Activated CD4-positive, alpha-beta memory T cell treated with anti-CD3 and anti-CD28 coated beads for 36 hours (primary cell): ENCODE measurements at places on chromosomes 16 and 17.

- no peak for DNase-seq
Observed at GRCh38 chr16:11049396-11050059, 105.2 kb downstream of the CLEC16A start.

DNA sequence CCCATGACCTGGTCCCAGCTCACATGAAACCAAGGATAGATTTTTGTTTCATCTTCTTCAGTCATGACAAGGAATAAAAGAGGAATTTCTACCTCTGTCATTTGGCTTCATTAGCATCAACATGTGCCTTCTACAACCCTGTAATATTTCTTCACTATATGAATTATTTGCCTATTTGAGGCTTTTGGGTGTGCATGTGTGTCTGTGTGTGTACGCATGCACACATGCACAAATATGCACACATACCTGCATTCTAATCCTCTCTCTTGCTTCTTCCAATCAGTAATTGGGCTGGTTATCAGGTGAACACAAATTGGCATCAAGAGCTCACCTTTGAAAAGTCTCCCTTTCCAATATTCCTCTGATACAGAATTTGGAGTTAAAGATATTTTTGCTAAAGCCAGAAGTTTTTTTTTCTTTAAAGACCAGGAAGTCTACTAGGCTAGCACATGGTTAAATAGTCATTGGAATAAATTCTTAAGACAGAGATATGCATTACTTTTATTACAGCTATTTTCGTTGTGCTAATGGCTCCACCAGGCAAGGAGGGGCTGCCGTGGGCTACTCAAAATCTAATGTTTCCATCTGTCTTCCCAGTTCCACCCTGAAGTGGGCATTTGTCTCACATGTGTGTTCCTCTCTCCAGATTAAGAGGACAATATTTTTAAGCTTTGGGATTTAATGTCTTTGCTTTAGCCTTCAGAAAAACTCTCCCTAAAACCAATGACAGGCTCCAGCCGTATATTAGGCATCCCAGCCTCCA, 547.2 kb upstream of the CDH5 start:
- no peak for DNase-seq

- DNase-seq = no peak
Observed at GRCh38 chr17:42284024-42284369, 4.3 kb upstream of the STAT5A start.

GRCh38 chr17:45948881-45949624, 50.0 kb upstream of the STH start:
- peak; percentile 79 for DNase-seq

DNA sequence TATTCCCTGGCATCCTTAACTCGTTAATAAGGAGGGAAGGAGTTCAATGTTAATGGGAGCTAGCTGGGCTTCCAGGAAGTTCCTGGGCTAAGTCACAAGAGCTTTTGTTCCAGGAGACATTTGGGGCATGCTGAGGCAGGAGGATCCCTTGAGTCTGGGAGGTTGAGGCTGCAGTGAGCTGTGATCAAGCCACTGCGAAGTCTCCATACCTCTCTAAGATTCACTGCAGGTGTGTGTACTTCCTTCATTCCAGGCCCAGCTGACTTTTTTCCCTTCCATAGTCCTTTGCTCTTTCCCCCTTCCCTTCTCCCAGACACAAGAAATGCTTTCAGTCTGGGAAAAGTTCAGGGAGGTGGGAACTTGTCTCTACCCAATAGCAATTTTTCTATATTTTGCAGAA, 489.8 kb downstream of the NPIPA7 start:
- no peak for DNase-seq

DNA sequence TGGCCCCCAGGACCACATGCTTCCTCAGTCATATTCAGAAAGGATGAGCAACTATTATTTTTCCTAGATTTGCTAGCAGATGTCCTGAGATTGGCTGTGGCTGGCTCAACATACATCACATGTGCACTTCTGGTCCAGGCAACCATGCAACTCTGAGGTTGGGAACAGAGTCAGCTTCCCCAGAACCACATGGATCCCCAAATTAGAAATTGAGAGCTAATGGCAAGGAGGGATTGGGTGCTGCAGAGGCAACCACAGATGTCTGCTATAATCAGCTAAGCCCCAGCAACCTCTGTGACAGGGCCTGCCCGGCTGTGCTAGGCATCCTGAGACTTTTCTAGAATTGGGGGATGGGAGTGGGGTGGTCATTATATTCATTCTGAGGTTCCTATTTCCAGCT, 33.8 kb upstream of the CLEC18A start:
- no peak for DNase-seq

- DNase-seq = no peak
Observed at GRCh38 chr17:77564278-77564920, 394.1 kb upstream of the TNRC6C start.

GRCh38 chr16:49346459-49346858, 27.1 kb upstream of the C16orf78 start:
- DNase-seq = no peak

DNA sequence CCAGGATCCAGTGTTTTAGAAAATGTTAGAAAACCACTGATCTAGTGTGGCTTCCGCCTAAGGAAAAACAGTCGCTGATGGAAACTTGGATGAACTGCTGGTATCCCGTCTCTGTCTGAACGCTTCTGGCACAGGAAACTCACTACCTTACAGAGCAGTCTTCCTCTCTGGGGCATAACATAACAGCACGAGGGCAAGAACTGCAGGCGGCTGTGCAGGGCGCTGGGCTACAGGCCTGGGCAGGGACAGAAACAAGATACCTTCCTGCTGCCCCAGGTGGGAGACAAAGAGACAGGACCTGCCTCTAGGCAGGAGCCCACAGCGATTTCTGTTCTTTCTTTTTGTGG, 10.5 kb downstream of the MXRA7 start:
- no peak for DNase-seq
